ENCODE measurements at places on chromosomes 5 and 9.

GRCh38 chr5:42876375-42876844, 64.7 kb upstream of the SELENOP start:
- DNase-seq = peak; percentile 30

DNA sequence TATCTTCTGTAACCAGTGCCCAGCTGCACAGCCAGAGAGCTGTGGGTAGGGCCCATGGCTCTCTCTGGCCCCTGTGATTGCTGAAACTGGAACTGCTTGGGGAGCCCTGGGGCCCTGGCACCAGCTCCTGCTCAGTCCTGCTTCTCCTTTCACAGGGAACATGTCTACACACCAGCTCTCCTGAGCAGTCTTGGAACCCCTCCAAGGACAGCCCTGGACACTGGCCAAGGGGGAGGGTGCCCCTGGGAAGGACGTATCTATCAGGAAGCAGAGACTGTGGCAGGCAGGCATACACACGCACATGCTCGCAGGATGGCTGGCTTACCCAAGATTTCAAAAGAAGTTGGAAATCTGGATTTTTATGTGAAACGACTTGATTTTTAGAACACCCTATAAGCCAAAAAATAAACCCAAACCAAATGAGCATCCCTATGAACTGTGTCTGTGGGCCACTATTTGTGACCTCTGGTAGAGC, 8.8 kb upstream of the TRAF1 start:
- no peak for DNase-seq

DNA sequence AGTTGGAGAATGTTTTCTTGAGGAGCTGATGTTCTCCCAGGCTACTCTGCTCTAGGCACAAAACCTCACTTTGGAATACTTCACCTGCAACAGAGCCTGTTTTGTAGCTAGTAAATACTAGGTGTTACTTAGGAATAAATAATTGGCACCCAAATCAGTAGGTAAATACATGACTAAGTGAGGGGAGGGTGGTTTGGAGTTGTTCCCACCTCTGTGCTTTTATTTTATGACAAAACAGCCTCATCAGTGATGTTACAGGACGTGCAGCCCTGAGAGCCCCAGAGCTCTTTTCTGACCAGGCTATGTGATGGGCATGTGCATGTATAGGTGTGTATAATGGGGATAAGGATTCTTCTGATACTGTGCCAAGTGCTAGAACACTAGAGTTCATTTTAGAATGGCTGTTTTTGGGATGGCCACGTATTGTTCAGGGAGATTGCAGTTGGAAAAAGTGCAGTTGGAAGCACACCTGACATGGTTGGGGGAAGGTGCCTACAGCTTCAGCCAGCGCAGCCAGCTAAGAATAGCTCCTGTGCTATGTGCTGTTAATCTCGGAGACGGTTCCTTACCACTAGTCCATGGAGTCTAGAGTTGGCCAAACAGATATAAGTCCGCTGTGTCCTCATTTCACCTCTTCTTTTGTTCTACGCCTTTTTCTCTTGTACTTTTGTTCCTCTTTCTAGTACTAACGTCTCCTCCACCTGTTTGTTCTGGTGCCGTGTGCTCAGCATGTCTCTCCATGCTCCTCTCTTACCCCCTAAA, 284.7 kb downstream of the FANCC start:
- DNase-seq = no peak

DNA sequence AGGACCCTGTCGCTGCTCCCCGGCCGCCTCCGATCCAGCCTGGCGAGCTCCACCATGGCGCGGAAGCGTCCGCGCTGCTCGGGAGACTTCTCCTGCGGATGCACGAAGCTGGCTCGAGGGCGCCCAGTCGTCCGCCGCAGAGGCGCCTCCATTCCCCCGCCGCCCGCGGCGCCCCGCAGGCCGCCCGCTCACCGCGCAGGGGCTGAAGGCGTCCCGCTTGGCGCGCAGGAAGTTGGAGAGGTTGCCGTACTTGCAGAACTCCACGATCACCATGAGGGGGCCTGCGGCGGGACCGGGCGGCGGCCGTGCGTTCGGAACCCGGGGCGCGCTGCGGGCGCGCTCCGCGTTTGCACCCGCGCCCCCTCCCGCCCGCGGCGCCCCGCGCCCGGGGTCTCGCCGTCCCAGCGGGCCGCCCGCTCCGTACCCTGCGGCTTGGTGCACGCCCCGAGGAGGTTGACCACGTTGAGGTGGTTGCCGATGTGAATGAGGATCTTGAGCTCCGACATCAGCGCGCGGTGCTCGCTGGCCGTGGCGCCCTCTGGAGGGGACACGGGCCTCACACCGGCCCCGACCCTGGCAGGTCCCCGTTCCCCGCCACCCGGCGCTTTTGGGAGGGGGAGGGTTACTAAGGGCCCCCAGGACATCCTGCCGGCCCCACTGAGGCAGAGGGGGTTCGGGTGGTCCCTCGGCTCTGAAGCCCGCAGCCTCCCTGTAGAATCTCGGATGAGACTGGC, 27.7 kb upstream of the SCGB3A1 start:
- no peak for DNase-seq

DNA sequence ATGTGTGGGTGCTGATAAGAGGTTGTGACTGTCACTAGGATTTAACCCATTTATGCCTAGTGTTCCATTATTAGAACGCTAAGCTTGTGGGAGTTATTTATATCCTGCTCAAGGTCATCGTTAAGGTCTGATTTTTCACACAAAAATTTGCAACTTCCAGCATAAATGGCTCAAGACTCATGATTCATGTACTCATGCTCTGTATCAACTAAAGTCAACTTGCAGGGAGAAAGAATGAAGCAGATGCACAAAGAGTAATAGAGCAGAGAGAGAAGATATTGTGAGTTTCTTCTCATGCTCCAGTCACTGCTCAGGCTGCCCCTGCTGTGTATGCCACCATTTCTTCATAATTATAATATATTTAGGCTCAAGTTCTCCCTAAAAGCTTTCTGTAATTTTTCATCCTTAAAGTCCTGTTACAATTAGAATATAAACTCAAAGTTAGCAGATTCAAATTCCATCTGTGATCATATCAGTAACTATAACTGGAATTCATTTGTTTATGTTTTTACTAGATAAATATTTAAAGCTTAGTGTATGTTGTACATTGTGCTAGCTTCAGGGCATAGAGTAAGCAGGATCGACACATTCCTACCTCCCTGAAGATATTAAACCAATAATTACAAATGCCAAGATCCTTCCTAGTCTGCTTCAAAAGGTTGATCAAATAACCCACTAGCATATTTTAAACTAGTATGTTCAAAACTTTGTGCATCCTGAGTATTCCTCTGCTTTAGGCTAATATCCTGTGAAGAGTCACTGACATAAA, 136.7 kb downstream of the NUDT12 start:
- DNase-seq = no peak

GRCh38 chr5:45411971-45412612, 284.1 kb downstream of the HCN1 start:
- DNase-seq = no peak

Measured in HuH-7 (cell line).